Heart right ventricle (tissue), 16 donors: ENCODE measurements at places on chromosomes 2 and 18.

GRCh38 chr2:2706306-2706705 is 375.2 kb upstream of the MYT1L start:
- no peak for DNase-seq

DNA sequence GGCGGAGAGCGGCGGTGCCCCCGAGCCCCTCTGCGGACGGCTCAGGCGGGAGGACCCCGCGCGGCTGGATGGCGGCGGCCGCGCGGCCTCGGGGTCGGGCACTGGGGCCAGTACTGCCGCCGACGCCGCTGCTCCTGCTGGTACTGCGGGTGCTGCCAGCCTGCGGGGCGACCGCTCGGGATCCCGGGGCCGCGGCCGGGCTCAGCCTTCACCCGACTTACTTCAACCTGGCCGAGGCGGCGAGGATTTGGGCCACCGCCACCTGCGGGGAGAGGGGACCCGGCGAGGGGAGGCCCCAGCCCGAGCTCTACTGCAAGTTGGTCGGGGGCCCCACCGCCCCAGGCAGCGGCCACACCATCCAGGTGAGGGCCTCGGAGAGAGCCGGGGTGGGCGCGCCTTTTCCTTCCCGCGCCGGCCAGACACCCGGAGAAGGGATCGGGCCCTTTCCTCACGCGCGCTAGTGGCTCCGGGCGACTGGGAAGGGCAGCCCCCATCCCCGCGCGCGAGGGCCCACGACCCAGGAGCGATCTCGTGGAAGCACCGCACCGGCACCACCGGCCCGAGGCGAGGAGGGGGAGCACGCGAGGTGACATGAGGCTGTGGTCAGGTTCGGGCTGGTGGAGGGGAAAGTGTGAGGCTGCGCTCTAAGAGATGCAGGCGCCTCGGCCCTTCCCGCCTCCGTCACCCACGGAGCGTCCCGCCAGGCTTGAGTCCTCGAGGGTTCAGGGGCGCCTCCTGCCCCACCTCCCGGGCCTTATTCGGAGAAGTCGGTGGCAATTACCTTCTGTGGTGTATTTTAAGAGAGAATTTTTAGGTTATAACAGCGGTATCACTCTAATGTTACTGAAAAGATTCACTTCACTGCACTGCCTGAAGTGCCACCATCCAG is 607 bp downstream of the LAMA3 start:
- DNase-seq = peak; percentile 18

- no peak for DNase-seq
These were observed 455.9 kb upstream of the UBE2E3 start for GRCh38 chr2:180524499-180524898.

DNA sequence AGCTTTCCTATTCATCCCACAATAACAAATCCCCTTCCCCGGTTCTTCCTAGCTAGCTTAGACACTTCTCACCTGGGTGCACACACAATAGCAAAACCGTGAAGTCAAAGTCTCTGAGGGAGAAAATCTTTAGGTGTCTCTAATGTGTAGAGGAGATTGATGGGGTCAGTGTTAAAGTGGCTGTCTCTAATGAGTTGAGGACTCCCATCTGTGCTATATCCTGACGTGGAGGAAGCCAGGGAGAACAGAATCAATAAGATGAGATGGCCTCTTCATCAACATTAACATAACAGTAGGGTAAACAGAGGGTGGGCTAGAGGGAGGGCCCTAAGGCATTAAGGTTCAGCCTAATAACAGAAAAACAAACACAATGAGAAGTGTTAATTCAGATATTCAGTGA is 120.4 kb downstream of the SLC5A7 start:
- DNase-seq = no peak
